ENCODE measurements at places on chromosomes 5 and 9.
A peak's percentile ranks its signal among the peaks of the same experiment; 100 is the strongest.

- H3K27ac ChIP-seq = peak overlapping the region; percentile 82
- H3K27me3 ChIP-seq = no peaks in the 10 kb centered on the region
- peaks cover 3% of the 10 kb centered on the region for H3K4me1 ChIP-seq
- DNase-seq = no peak
- no peak overlapping the region for H3K4me3 ChIP-seq
Observed at GRCh38 chr5:10445352-10445751, 3.7 kb downstream of the ROPN1L start.

DNA sequence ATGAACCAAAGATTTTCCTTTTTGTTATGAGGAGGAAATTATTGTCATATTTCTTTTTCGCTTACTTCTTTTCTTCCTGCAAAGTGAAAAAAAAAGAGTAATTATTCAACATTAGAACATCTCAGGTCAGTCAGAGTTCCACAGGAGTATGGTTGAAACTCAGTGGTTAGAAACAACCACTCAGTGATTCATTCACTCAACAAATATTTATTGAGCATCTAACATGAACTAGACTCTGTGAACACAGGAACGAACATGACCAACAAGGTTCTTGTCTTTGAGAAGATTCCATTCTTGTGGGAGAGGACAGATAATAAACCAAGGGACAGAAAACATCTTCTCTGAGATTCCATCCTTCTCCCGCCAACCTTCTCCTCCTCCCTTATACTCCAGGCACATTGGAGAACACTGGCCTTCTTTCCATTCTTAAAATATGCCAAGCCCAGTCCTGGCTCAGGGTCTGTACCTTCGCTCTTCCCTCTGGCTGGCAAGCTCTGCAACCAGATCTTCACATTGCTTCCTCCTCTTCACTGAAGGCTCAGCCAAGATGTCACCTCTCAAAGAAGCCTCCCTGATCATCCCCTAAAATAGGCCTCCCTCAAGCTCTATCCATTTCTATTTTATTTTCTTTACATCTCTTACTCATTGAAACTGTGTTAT is 6.8 kb upstream of the GRAMD2B start:
- no peaks in the 10 kb centered on the region for H3K36me3 ChIP-seq
- H3K27me3 ChIP-seq = no peaks in the 10 kb centered on the region
- peak overlapping the region; percentile 3 for H3K27ac ChIP-seq
- peaks cover 9% of the 10 kb centered on the region for H3K4me1 ChIP-seq
- DNase-seq = no peak

DNA sequence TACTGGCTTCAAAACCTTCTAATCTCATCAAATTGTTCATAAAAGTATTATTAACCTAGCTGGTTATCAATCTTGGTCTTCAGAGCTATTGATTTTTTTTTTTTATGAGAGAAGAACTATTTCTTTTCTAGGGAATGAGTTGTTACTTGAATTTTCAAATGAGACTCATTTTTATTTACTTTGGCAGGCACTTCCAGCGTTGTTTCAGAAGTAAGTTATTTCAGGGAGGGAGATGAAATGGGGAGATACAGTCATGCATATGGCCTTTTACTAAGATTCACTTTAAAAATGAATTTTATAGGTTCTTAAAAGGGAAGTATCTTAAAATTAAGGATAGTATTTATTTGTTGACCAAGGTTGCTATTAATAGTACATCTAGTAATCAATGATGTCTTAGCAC is 129.6 kb downstream of the IZUMO3 start:
- H3K4me1 ChIP-seq = no peaks in the 10 kb centered on the region
- DNase-seq = no peak
- H3K4me3 ChIP-seq = no peak overlapping the region

DNA sequence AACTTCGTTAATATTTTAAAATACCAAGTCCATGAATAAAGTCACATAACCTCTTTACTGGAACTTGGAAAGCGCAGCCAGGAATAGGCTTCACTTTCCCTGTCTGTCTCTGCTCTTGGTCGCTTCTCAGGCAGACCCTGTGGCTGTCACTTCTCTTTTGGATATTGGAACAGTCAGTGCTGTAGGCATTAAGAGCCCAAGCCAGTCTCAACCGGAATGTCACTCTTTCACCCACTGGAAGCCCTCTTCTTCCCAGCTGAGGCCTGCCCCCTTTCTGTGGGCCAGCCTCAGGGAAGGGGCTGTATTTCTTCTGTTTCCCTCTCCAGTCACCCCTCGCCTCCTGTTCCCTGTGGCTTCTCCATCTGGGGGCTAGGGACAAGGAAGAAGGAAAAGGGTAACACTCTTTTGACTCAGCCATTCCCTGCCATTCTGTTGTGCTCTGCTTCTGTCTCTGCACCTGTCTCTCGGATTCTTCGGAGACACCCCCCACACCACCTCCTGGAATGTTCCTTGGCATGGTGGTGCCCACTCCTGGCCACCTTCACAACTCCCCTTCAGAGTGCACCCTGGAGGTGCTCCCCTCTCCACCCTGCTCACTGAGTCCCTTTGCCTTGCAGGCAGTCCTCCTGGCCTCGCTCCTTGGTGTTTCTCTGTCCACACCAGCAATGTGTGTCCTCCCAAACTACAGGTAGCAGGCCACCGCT is 103.4 kb downstream of the TRIO start:
- H3K27ac ChIP-seq = no peak overlapping the region
- peaks cover 10% of the 10 kb centered on the region for H3K4me1 ChIP-seq
- H3K27me3 ChIP-seq = no peaks in the 10 kb centered on the region
- H3K36me3 ChIP-seq = no peaks in the 10 kb centered on the region
- H3K4me3 ChIP-seq = no peak overlapping the region

DNA sequence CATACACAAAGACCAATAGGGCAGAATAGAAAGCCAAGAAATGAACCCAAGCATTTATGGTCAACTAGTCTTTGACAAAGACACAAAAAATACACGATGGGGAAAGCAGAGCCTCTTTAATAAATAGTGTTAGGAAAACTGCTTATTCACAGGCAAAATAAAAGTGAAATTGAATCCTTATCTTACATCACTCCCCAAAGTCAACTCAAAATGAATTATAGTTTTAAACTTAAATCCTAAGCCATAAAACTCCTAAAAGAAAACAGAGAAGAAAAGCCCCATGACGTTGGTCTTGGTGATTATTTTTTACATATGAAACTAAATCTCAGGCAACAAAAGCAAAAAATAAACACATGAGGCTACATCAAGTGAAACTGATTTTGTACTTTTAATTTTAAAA is 46.8 kb downstream of the CHSY3 start:
- H3K4me1 ChIP-seq = no peaks in the 10 kb centered on the region
- H3K27ac ChIP-seq = no peak overlapping the region
- no peak overlapping the region for H3K4me3 ChIP-seq
- no peaks in the 10 kb centered on the region for H3K27me3 ChIP-seq
- H3K36me3 ChIP-seq = no peaks in the 10 kb centered on the region
- no peak for DNase-seq

GRCh38 chr9:133605856-133606707 is 3.1 kb downstream of the FAM163B start:
- H3K27me3 ChIP-seq = peaks cover 22% of the 10 kb centered on the region
- no peaks in the 10 kb centered on the region for H3K4me1 ChIP-seq
- H3K27ac ChIP-seq = no peak overlapping the region
- no peak overlapping the region for H3K4me3 ChIP-seq
- peak; percentile 56 for DNase-seq

DNA sequence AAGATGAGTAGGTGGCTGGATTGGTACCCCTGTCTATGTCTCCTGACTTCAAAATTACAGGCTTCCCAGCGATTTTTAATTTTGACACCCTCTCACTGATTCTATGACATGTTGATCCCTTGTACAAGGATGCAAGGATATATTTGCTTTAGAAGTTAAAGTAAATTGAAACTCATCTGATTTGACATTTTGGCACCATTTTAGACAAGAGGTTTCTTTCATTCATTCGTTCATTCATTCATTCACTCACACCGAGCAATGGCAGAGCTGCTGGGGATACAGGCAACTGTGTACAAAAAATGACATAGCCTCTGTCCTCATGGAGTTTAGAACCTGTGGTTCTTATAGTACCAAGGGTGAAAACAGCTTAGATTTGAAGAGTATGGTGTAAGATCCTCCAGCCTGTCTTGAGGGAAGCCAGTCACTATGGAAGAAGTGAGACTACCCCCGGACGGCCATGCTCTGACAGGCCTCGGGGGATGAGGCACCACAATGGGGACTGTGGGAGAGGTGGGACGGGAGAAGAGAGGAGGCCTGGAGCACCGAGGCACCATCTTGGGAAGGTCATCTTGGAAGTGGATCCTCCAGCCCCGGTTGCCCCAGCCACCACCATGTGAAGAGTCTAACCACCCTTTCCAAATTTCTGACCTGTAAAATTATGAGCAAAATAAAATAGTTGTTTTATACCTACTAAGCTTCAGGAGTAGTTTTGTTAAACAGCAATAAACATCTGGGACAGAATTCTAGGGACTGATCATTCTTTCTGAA is 16.2 kb downstream of the STC2 start:
- no peak overlapping the region for H3K27ac ChIP-seq
- DNase-seq = no peak
- H3K4me1 ChIP-seq = peaks cover 3% of the 10 kb centered on the region
- no peaks in the 10 kb centered on the region for H3K36me3 ChIP-seq
- H3K27me3 ChIP-seq = no peaks in the 10 kb centered on the region

DNA sequence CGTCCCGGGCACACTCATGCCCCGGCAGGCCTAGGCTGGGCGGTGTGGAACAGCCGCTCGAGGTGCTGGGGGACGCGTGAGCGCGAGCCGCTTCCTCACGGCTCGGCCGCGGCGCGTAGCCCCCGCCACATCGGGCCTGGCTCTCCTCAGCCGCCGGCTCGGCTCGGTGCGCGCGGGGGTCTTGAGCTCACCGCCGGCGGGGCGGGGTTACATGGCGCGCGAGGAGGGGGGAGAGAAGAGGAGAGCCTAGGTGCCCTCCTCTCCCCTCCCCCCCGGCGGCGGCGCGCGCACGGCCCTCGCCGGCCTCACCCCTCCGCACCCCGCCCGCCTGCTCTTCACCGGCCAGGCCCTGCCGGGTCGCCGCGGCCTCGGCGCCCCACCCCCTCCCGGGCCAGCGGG is 7.7 kb downstream of the RANBP6 start:
- H3K36me3 ChIP-seq = no peaks in the 10 kb centered on the region
- no peaks in the 10 kb centered on the region for H3K27me3 ChIP-seq
- H3K4me1 ChIP-seq = peaks cover 57% of the 10 kb centered on the region
- H3K27ac ChIP-seq = peak overlapping the region; percentile 93
- H3K4me3 ChIP-seq = peak overlapping the region; percentile 94

All from left lung (tissue), 14 donors.